ENCODE measurements at places on chromosomes 5 and 9.

- DNase-seq = peak; percentile 86
Measured at GRCh38 chr9:18890372-18890771, 142.6 kb downstream of the SAXO1 start.

- DNase-seq = no peak
Measured at GRCh38 chr9:137225699-137226331, 841 bp downstream of the CYSRT1 start.

- DNase-seq = no peak
Measured at GRCh38 chr5:81630684-81631083, 120.2 kb downstream of the SSBP2 start.

DNA sequence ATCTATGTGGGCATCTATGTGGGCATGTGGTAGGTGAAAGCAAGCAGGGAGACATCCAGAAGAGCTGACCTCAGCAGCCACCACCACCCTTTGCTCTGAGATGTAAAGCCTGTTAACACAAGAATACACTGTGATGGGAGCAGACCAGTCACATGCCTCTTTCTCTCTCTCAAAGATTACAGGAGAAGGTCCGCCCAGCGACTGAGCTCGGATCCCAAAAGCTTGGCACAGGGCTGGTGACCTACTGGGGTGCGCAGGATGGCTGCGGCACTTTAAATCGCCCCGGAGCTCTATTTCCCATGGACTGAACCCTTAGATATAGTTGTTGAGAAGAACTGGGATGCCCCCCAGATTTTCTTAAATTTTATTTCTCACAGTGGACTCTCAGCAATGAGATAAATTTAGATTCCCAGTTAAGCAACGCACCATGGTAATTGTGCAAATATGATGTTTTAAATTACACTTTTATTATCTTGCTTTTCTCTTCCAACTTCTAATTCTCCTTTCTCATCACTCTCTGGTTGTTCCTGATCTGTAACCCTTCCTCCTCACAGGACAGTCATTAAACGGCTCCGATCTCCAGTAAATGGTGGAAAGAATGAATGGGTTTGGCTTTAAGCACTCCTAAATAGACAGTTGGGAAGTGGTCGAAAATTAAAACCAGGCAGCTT lies 37.7 kb upstream of the ICE1 start:
- no peak for DNase-seq

GRCh38 chr5:148746826-148747535 lies 79.4 kb upstream of the ADRB2 start:
- DNase-seq = no peak

DNA sequence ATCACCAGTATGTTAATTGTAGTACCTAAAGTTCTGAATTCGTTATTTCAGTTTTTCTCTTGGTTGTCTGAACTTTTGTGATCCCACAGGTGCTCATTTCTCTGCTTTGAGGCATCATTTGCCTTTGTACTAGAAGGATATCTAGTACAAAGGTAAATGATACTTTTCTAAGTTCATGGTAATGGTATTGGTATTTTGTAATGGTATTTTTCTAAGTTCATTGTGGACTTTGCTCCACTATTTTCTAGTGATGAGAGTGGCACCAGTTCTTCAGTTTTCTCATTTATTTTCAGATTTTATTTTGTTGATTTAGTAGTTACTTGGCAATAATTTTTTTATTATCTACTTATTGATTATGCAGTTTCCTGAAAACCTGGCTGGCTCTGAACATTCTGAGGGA lies 42.0 kb downstream of the RAB24 start:
- no peak for DNase-seq

DNA sequence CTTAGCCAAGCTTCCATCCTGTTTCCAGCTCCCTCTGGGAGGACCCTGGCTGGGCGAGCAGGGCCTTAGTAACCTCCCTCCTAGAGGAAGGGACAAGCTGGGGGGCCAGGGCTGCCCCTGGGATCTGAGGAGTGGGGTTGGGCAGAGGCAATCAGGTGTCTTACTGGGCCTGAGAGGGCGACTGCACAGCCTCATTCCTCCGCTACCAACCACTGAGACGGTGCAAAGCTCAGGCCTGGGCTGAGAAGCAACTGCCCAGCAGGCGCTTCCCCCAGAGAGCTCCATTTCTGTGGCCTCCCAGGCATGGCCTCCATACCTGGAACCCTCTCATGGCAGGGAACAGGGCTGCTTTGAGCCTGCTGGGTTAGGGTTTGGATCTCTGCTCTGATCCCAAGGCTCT lies 18.8 kb upstream of the GFPT2 start:
- DNase-seq = no peak

DNA sequence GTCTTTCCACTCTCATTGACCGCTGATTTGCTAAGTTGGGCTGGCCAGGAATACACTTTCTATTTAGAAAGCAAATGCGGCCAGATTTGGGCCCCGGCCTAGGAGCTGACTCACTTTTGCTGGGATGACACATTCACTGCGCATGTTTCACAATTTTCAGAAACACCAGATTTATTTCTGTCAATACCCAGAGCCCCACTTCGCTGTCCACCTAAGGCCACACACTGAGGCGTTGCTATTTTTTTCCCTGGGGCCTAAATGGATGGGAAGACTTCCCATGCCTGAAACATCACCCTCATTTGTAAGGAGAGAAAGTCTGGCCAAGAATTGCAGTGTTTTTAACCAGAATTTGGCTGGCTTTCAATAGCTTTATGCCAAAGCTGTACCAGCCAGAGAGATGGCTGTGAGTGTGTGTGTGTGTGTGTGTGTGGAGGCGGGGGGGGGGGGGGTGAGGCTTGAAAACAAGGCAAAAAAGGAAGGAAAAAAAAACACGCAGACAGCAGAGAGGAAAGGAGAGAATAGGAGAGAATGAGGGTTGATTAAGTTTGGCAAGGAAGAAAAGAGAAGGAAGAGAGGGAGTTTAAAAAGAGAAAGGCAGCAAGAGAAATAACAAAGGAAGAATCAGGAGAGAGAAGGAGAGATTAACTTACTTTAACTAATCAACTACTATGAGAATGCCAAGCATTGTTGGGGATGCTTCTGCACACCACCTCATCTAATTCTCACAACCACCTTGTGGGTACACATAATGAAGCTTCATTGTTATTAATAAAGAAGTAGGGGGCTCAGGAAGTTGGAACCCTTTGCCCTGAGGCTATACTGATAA lies 261.4 kb upstream of the KLF4 start:
- DNase-seq = peak; percentile 99

GRCh38 chr9:17064558-17064957 lies 70.3 kb upstream of the CNTLN start:
- no peak for DNase-seq

DNA sequence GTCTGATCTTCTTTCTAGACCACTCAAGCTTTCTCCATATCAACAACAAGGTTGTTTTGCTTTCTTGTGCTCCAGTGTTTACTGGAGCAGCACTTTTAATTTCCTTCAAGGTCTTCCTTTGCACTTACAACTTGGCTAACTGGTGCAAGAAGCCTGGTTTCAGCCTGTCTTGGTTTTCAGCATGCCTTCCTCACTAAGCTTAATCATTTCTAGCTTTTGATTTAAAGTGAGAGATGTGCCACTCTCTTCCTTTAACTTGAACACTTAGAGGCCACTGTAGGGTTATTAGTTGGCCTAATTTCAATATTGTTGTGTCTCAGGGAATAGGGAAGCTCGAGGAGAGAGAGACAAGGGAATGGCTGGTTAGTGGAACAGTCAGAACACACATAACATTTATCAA lies 13.4 kb downstream of the AK3 start:
- DNase-seq = no peak

- DNase-seq = no peak
Measured at GRCh38 chr5:128483738-128484137, 54.3 kb downstream of the FBN2 start.

- DNase-seq = peak; percentile 95
Measured at GRCh38 chr5:113574417-113574816, 60.9 kb downstream of the YTHDC2 start.

DNA sequence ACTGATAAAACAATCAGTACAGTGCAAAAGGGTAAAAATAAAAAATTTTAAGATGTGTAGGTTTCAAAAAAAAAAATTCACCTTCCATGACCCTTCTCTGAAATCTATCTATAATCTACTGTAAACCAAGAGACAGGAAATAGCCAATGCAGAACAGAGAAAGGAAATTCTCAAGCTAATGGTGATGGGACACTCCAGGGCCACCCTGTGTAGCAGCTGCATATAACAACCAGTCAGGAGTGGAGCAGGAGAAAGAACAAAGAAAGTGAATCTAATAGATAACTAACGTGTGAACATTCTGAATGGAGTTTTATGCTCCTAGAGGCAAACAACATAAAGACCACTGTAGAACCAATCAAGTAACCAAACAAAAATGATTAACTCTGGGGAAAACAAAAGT lies 16.6 kb downstream of the SPTLC1 start:
- DNase-seq = no peak

DNA sequence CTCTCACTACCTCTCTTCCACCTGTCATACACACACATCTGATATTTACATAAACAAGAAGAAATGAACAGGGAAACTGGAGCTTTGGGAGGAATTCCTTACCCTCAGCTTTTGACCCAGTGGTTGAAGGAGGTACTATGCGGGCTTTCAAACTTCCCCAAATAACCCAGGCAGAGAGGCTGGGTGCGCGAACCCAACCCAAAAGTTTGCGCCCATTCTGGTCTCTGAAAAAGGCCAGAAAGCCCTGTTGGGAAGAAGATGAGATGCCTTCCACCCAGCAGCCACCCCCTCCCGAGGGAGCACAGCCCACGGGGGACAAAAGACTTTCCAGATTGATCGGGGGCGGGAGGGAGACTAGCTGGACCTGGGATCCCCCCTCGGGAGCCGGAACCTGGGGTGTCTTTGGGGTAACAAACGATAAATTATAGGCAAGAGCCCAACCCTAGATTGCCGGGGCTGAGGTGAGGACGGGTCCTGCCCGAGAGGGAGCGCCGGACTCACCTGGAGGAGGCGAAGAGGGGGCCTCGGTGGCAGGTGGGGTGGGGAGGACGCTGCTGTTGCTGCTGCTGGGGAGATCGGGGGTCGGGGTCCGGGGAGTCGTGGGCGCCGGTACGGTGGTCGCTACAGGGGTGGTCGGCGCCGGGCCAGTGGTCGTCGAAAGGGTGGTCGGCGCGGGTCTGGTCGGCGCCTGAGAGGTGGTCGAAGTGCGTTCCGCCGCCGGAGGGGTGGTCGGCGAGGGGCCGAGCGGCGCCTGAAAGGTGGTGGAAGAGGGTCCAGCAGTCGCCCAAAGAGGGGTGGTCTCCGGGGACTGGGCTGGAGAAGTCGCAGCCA lies 798 bp downstream of the MEGF9 start:
- DNase-seq = no peak

- no peak for DNase-seq
Measured at GRCh38 chr9:119185298-119185697, 183.9 kb downstream of the BRINP1 start.

Measured in iris pigment epithelial cell (primary cell).